ACHN (cell line): ENCODE measurements at places on chromosomes 2 and 18.

DNA sequence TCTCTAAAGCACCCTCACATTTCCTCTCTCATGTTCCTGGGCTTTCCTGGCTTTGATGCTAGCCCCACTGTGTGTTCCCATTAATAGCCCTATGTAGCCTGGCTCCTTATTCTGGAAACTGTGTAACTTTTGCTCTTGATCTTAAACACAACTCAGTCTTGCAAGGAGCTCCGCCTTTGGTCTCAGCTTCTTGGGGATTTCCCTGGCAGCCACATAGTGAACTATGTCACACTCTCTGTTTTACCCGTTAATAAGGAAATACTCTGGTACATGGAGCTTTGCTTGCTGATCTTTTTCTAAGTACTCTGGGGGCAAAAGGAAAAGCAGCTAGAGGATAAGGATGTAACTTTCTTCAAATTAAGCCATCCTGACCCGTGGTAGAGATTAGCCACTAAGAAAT lies 259.3 kb downstream of the NEDD4L start:
- DNase-seq, result no peak

DNA sequence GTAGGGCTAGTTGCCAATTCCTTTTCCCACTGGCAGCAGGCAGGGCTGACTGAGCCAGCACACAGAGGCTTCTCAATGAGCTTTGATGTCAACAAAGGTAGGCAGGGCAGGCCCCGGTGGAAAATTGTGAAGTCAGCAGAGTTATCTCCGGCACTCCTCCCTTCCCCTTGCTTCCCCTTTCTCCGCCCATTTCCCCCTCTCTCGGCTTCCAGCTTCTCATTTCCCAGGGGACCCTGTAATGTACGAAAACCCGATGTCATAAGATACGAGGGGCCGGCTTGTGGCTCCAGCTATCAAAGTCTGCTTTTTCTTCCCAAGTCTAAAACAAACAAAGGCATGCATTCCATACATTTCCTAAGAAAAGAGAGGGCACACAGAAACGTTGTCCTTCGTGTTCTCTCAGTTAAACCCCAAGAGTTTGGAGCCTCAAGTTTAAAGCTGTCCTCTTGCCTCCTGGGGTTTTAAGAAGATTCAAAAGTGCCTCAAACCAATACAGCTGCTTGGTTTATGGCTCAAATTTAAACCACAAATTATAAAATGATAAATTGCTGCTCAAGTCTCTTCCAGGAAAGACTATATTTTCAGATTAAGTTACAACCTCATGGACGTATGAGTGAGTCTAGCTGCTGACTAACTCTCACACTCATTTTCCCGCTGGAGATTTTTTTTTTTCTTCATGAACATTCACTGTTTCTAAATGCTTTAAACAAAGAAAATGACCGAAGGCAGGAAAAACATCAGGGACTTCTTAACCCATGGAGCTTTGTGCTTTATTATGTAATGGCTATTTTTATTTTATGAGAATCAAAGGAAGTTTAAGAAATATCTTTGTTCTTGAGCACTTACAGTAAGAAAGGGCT lies 27.2 kb upstream of the EML4 start:
- DNase-seq, result no peak

- DNase-seq, result no peak
These were observed 249.4 kb upstream of the HS6ST1 start for GRCh38 chr2:128568106-128568505.

DNA sequence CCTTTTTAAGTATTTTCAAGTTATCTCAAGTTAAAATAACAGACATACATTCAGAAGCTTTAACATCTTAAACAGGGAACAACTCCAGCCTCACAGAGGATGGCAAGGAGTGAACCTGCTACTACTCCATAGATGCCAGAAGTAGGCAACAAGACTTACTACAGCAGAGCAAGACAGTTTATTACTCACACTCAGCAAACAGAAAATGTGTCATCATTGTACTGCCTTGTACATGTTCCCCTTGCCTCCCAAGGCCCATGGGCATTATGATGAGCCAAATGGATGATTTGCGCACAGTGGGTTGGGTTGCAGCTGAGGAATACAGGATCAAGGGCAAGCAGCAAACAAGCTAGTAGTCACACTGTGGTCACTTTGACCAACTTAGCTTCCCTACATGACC lies 80.6 kb upstream of the VRK2 start:
- DNase-seq, result no peak

- DNase-seq, result no peak
These were observed 298.9 kb upstream of the TCF4 start for GRCh38 chr18:55886886-55887285.

GRCh38 chr2:205715831-205716525 lies 33.7 kb downstream of the NRP2 start:
- DNase-seq, result no peak

DNA sequence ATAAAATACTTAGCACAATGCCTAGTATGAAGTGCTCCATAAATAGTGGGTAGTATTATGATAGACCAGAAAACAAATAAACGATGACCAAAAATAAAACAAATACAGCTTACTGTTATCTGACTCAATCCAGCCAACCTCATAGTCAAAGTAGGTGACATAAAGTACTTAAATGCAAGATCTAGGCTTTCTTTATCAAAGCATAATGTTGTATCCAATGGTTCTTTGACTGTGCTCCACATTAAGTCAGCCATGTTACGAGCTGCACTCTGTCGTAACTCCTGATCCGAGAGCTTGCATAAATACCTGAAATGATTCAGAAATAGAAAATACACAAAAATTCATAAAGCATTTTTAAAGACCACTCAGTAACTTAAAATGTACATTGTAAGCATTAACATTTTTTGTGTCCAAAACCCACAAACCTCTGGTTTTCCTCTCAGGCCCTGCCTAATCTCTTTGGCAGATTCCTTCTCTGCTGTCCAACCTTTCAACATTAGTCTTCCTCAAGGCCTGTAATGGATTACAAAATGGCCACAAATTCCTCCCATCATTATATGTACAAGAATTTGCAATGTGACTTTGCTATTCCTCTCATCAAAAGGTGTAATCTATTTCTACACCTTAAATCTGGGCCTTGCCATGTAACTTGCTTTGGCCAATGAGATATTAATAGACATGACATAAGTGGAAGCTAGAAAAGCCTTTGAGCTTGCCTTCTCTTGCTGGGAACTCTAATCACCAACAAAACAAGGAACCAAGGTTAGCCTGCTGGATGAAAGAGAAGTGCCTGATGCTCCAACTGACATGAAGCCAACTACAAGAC lies 90.6 kb downstream of the USP34 start:
- no peak for DNase-seq

DNA sequence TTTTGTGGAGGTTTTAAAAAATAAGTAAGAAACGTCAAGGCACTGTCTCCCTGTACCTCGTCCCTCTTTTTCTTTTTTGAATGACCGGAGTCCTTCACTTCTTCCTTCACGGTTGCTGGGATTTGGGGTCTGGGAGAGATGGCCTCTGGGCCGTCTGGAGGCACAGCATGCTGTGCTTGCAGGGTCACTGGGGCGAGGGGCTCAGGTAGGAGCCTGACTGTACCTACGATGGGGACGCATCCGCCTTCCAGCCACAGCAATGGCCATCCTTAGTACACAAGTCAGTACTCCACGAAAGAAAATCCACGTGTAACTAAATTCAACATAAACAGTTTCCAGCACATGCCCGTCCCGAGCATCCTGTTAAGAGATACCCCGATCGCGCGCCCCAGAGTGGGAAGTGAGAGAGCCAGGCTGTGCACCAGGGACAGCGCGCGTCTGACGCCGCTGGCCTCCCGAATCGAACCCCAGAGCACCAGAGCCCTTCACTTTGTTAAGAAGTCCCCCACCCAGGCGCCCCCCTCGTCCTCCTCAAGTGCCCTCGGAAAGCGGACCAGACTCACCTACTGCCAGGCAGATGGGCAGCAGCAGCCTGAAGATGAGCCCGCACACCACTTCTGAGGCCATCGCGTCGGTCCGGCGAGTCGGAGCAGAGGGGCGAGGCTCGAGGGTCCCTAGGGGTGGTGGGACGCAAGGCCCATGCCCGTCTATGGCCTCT lies 1.2 kb downstream of the PIEZO2 start:
- DNase-seq, result no peak

GRCh38 chr2:158089322-158089721 lies 12.4 kb upstream of the UPP2 start:
- no peak for DNase-seq
